Muscle of leg (tissue), 16 donors: ENCODE measurements at places on chromosomes 5 and 9. TPM values are rescaled to one million over a fixed set of nuclear protein-coding genes. Genes with fewer than 3 reads are reported as not detected.

DNA sequence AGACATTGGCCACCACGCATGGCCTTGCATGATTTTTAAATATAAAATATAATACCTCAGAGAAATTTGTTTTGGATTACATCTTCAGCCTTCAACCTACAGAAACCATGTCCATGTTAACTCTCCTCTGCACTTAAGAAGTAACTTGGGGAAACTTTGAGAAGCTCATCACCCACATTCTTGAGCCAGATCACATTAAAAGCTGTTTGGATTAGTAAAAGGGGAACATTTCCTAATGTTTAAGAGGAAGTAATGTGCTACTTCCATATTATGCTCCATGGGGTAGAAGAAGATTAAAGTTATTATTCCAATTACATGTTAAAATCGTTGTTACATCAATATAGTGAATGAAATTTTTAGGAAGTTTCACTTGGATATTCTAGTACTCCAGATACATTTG is 10.4 kb upstream of the CEP120 start:
- H3K4me3 ChIP-seq = no peak overlapping the region
- no peaks in the 10 kb centered on the region for H3K4me1 ChIP-seq
- DNase-seq = no peak

- DNase-seq = no peak
- no peaks in the 10 kb centered on the region for H3K36me3 ChIP-seq
- peak overlapping the region; percentile 37 for H3K27ac ChIP-seq
- H3K27me3 ChIP-seq = no peaks in the 10 kb centered on the region
- no peak overlapping the region for H3K4me3 ChIP-seq
These were observed 276.7 kb downstream of the PLK2 start for GRCh38 chr5:58183078-58183785.

DNA sequence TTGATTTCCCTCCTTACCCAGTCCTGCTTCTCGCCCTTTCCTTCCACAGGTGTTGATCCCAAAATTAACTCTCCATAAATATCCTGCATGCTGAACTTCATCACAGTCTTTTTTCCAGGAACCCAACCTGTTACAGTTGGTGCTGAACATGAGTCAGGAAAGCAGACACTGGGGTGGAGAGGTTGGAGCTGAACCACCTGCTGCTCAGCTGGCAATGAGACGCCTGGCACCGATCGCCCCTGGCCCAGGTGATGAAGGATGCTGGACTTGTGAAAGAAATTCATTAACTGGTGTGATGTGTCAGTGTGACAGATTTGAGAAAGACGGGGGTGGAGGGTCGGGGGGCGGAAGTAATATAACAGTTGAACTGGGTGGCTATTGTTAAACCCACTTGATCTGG is 30.6 kb downstream of the CPLX2 start:
- no peak for DNase-seq
- H3K4me1 ChIP-seq = no peaks in the 10 kb centered on the region
- H3K27ac ChIP-seq = no peak overlapping the region
- H3K4me3 ChIP-seq = no peak overlapping the region
- no peaks in the 10 kb centered on the region for H3K27me3 ChIP-seq

GRCh38 chr9:77834898-77835488 is 186.9 kb upstream of the GNA14 start:
- DNase-seq = no peak
- no peak overlapping the region for H3K27ac ChIP-seq

DNA sequence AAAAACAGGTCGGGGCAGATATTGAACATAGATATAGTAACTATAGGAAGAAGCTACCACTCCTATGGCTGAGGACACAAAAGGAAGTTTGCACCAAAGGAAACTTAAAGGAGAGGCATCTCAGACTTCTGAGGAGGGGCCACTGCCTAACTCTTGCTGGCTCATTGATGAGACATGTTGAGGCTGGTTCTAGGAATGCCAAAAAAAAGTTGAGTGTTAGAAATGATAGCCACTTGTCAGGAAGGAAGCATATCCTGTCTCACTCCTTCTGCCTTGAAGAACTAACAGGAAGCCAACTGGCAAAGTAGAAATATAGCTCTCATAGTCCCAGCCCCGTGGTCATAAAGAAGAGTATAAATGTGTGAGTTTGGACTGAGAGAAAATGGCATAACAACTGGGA is 23.3 kb upstream of the STOM start:
- H3K4me1 ChIP-seq = no peaks in the 10 kb centered on the region
- no peak for DNase-seq
- no peak overlapping the region for H3K4me3 ChIP-seq
- H3K36me3 ChIP-seq = no peaks in the 10 kb centered on the region

- no peak overlapping the region for H3K27ac ChIP-seq
- peaks cover 4% of the 10 kb centered on the region for H3K4me1 ChIP-seq
- no peak overlapping the region for H3K4me3 ChIP-seq
- no peaks in the 10 kb centered on the region for H3K36me3 ChIP-seq
- DNase-seq = peak; percentile 67
- no peaks in the 10 kb centered on the region for H3K27me3 ChIP-seq
These were observed 105.6 kb upstream of the PCA3 start for GRCh38 chr9:76658510-76659231.

GRCh38 chr9:98099346-98099745 is 19.7 kb downstream of the TRIM14 start:
- DNase-seq = no peak
- no peak overlapping the region for H3K4me3 ChIP-seq
- no peaks in the 10 kb centered on the region for H3K4me1 ChIP-seq
- no peaks in the 10 kb centered on the region for H3K36me3 ChIP-seq

GRCh38 chr5:134103397-134103796 is 11.1 kb upstream of the TCF7 start:
- no peaks in the 10 kb centered on the region for H3K36me3 ChIP-seq
- H3K4me3 ChIP-seq = no peak overlapping the region
- H3K27ac ChIP-seq = no peak overlapping the region
- H3K27me3 ChIP-seq = peaks cover 6% of the 10 kb centered on the region
- no peak for DNase-seq

- H3K27ac ChIP-seq = no peak overlapping the region
- H3K36me3 ChIP-seq = peaks cover 6% of the 10 kb centered on the region
- no peak overlapping the region for H3K4me3 ChIP-seq
- no peak for DNase-seq
- peaks cover 28% of the 10 kb centered on the region for H3K4me1 ChIP-seq
These were observed 234.4 kb upstream of the DAPK1 start for GRCh38 chr9:87263291-87263690.

GRCh38 chr5:10264604-10265003 is 14.5 kb downstream of the CCT5 start:
- no peak for DNase-seq
- H3K4me3 ChIP-seq = no peak overlapping the region
- no peaks in the 10 kb centered on the region for H3K27me3 ChIP-seq
- H3K4me1 ChIP-seq = no peaks in the 10 kb centered on the region
- H3K36me3 ChIP-seq = peaks cover 45% of the 10 kb centered on the region
- no peak overlapping the region for H3K27ac ChIP-seq

- no peaks in the 10 kb centered on the region for H3K36me3 ChIP-seq
- peak overlapping the region; percentile 71 for H3K27ac ChIP-seq
- DNase-seq = peak; percentile 92
- H3K4me1 ChIP-seq = peaks cover 23% of the 10 kb centered on the region
- no peak overlapping the region for H3K4me3 ChIP-seq
These were observed 138.8 kb upstream of the COL5A1 start for GRCh38 chr9:134502809-134503211.

- DNase-seq = no peak
- no peak overlapping the region for H3K27ac ChIP-seq
- peaks cover 43% of the 10 kb centered on the region for H3K4me1 ChIP-seq
- peaks cover 43% of the 10 kb centered on the region for H3K36me3 ChIP-seq
- no peak overlapping the region for H3K4me3 ChIP-seq
- no peaks in the 10 kb centered on the region for H3K27me3 ChIP-seq
These were observed 48.7 kb downstream of the NEURL1B start for GRCh38 chr5:172689801-172690200.

GRCh38 chr5:164649266-164649665 is 1143.8 kb downstream of the MAT2B start:
- no peaks in the 10 kb centered on the region for H3K27me3 ChIP-seq
- H3K4me1 ChIP-seq = no peaks in the 10 kb centered on the region
- no peak for DNase-seq
- no peaks in the 10 kb centered on the region for H3K36me3 ChIP-seq
- H3K4me3 ChIP-seq = no peak overlapping the region
- no peak overlapping the region for H3K27ac ChIP-seq

- DNase-seq = no peak
- no peak overlapping the region for H3K4me3 ChIP-seq
- H3K4me1 ChIP-seq = no peaks in the 10 kb centered on the region
- H3K27me3 ChIP-seq = no peaks in the 10 kb centered on the region
- no peak overlapping the region for H3K27ac ChIP-seq
These were observed 46.3 kb upstream of the TDRD7 start for GRCh38 chr9:97365634-97366033.

GRCh38 chr5:115977988-115978387 is 15.7 kb downstream of the LVRN start:
- H3K27ac ChIP-seq = peak overlapping the region; percentile 89
- no peaks in the 10 kb centered on the region for H3K36me3 ChIP-seq
- no peaks in the 10 kb centered on the region for H3K27me3 ChIP-seq
- DNase-seq = peak; percentile 95
- peaks cover 11% of the 10 kb centered on the region for H3K4me1 ChIP-seq

DNA sequence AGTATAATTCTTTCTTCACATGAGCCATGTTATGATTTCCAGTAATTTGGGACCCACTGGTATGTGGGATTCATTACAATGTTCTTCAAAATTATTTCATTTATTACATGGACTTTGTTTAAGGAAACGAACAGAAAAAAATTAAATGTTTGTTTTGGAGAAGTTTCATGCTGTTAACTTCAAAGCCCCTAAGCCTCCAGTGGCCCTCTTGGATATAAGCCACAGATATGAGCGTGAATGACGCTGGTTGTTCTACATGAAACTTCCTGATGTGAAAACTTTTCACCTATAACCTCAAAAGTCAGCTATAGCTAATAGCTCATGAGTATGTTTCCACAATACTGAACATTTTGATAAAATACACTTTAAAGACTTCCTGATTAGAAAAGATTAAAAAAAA is 334.2 kb downstream of the PDE4D start:
- peak; percentile 44 for DNase-seq
- no peaks in the 10 kb centered on the region for H3K36me3 ChIP-seq
- H3K4me3 ChIP-seq = no peak overlapping the region
- no peaks in the 10 kb centered on the region for H3K27me3 ChIP-seq
- peaks cover 4% of the 10 kb centered on the region for H3K4me1 ChIP-seq

SLC34A3 gene
- 0.04 TPM for total RNA-seq

SPATA31D4 gene
- total RNA-seq = not detected

MPDZ gene
- total RNA-seq = 39.5 TPM

PCDHB4 gene
- 1.8 TPM for total RNA-seq

GMCL2 gene
- not detected for total RNA-seq

PCDHGA3 gene
- 1.2 TPM for total RNA-seq

C5orf63 gene
- 5.0 TPM for total RNA-seq

MEGF10 gene
- total RNA-seq = 41.5 TPM

FAM221B gene
- total RNA-seq = not detected
